Activated naive CD4-positive, alpha-beta T cell treated with anti-CD3 and anti-CD28 coated beads for 36 hours (primary cell): ENCODE measurements at places on chromosomes 3 and 15. TPM values are rescaled to one million over a fixed set of nuclear protein-coding genes. Genes with fewer than 3 reads are reported as not detected.

The TRIM42 gene
- total RNA-seq, result not detected

The SLC28A1 gene
- not detected for total RNA-seq

The KBTBD13 gene
- not detected for total RNA-seq

The LCTL gene
- not detected for total RNA-seq

The OXTR gene
- 0.74 TPM for total RNA-seq

The AQP9 gene
- not detected for total RNA-seq

The CERS3 gene
- 0.21 TPM for total RNA-seq

The CASR gene
- total RNA-seq, result not detected

The USF3 gene
- total RNA-seq, result 7.9 TPM

The MORC1 gene
- not detected for total RNA-seq

The ALG1L2 gene
- total RNA-seq, result not detected

The IL17RD gene
- total RNA-seq, result 0.02 TPM

The CKMT1B gene
- 1.0 TPM for total RNA-seq

DNA sequence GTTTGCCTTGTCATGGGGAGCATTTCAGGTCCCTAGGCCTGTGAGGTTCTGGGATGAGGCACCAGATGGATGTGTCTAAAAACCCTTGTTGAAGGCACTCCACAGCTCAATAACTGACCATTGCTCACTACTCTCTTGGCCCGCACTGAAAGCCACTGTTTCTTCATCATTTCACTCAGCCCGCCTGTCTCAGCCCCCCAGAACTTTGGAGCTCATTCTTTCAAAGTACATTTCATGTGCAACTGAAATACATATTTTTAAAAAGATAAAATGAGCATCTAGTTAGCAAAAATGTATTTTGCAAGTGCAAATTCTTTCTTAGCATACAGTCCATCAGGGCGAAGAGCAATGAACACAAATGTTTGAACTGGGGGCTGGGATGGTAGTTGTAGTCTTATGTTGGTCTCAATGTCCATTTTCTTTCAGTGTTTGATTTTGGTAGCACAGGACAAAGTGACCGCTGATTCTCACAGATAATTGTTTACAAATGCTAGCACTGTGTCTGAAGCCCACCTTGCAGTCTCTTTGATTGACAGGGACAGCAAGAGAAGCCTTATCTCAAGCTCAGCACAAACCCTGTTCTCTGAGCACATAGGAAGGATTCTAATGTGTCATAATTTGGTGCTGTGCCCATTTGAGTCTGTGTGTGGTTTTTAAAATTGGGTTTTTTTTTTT, 19.6 kb downstream of the HEMK1 start:
- H3K4me3 ChIP-seq, result peak overlapping the region; percentile 42
- H3K27ac ChIP-seq, result peak overlapping the region; percentile 99
- H3K27me3 ChIP-seq, result no peaks in the 10 kb centered on the region
- DNase-seq, result no peak
- H3K36me3 ChIP-seq, result peaks cover 15% of the 10 kb centered on the region
- peaks cover 95% of the 10 kb centered on the region for H3K4me1 ChIP-seq

GRCh38 chr3:133937756-133938601, 42.3 kb upstream of the RAB6B start:
- no peak overlapping the region for H3K4me3 ChIP-seq
- no peak for DNase-seq
- H3K4me1 ChIP-seq, result peaks cover 5% of the 10 kb centered on the region

- no peak overlapping the region for H3K4me3 ChIP-seq
- peak; percentile 21 for DNase-seq
- H3K27me3 ChIP-seq, result no peaks in the 10 kb centered on the region
- H3K4me1 ChIP-seq, result peaks cover 20% of the 10 kb centered on the region
Observed at GRCh38 chr3:107938143-107938542, 152.7 kb downstream of the CD47 start.

DNA sequence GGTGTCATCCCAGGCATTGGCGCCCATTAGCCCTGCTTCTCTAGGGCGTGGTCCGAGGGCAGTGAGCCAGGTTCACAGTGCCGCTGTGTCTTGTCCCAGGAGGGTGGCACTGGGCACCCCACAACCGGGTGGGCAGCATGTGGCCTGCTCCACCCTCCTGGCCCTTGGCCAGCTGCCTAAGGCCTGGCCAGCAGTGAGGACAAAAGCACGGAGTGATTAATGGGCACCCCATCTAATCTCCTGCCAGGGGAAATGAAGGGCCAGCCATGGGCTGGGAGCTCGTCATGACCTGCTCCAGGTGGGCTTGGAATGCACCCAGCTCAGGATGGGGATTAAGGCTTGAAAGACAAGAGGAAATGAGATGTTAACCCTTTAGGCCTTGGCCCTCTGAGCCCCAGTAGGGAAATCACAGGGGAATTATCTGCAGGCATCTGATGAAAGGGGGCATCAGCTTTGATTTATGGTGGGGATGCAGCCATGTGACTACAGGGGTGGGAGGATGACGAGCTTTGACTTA, 5.2 kb downstream of the THSD4 start:
- peaks cover 4% of the 10 kb centered on the region for H3K4me1 ChIP-seq
- H3K27me3 ChIP-seq, result peaks cover 51% of the 10 kb centered on the region
- H3K27ac ChIP-seq, result no peak overlapping the region
- no peak for DNase-seq

GRCh38 chr15:90232196-90232595, 1.5 kb downstream of the CIB1 start:
- H3K27ac ChIP-seq, result peak overlapping the region; percentile 90
- peak overlapping the region; percentile 89 for H3K4me3 ChIP-seq
- H3K27me3 ChIP-seq, result no peaks in the 10 kb centered on the region

DNA sequence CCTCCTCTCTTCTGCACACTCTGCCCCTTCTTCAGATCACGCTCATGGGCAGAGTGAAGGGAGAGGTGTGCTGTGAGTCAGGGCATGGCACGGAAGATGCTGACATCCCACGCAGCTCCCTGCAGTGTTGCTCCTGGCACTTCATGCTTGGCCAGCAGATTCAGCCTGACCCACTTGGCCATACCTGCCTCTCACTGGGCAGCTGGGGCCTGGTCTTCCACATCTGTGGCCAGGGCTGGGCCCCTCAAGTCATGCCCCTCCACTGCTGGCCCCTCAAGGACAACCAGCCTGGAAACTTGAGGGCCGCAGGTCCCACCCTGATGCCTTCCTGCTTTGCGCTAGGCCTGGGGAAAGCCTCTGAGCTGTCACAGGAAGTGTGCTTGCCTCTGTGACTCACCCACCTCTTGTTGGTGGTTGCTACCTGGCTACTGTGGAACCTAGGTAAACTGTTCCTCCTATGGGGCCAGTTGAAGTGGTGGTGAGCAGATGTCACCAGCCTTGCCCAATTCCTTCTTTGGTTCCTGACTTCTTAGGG, 48.7 kb downstream of the BSN start:
- peak overlapping the region; percentile 35 for H3K27ac ChIP-seq
- no peak overlapping the region for H3K4me3 ChIP-seq
- no peaks in the 10 kb centered on the region for H3K36me3 ChIP-seq
- peak; percentile 80 for DNase-seq

- no peak overlapping the region for H3K4me3 ChIP-seq
- no peak overlapping the region for H3K27ac ChIP-seq
- no peak for DNase-seq
- H3K4me1 ChIP-seq, result peaks cover 87% of the 10 kb centered on the region
Observed at GRCh38 chr3:16936676-16937230, 52.0 kb downstream of the PLCL2 start.

GRCh38 chr3:12959410-12959809, 113.8 kb downstream of the IQSEC1 start:
- H3K36me3 ChIP-seq, result peaks cover 4% of the 10 kb centered on the region
- H3K4me1 ChIP-seq, result peaks cover 94% of the 10 kb centered on the region
- H3K27ac ChIP-seq, result no peak overlapping the region
- H3K27me3 ChIP-seq, result no peaks in the 10 kb centered on the region
- H3K4me3 ChIP-seq, result no peak overlapping the region
- DNase-seq, result no peak

- H3K27me3 ChIP-seq, result peaks cover 7% of the 10 kb centered on the region
- H3K27ac ChIP-seq, result no peak overlapping the region
- DNase-seq, result no peak
- no peak overlapping the region for H3K4me3 ChIP-seq
- no peaks in the 10 kb centered on the region for H3K36me3 ChIP-seq
Observed at GRCh38 chr15:37876900-37877299, 57.5 kb upstream of the TMCO5A start.

DNA sequence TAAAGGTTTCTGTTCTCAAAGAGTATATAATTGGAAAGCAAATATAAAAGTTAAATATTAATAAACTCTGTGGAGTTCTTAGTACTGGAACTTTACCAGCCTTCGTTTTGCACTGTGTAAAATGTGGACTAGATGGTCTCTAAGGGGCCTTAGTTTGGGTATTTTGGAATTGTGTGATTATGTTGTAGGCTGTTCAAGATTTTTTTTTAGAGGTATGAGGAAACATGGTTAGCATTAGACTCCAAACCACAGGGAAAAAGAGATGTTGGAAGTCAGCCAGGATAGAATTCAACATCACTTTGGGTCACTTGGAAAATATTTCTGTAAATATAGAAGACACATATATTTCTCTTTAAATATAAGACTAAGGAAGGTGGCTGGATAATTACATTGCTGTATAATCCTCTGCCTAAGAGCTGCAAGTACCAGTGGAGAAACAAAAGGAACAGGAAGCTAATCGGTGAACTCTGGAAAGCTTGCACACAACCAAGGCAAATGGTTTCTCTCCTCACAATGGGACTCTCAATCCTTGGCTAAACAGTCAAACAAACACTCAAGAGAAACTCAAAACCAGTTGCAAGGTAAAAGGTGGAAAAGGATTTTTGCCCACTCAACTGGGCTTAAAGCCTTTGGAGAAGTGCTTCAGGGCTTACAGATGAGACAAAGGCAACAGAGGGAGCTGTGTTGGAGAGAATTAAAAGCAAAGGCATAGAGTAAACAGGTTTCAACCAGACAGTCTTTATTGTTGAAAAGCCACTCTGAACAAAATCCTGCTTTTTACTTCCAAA, 141.7 kb downstream of the NR1D2 start:
- no peak for DNase-seq
- H3K4me3 ChIP-seq, result no peak overlapping the region
- H3K27ac ChIP-seq, result no peak overlapping the region
- peaks cover 14% of the 10 kb centered on the region for H3K27me3 ChIP-seq
- H3K4me1 ChIP-seq, result no peaks in the 10 kb centered on the region
- peaks cover 5% of the 10 kb centered on the region for H3K36me3 ChIP-seq

- peak overlapping the region; percentile 85 for H3K4me3 ChIP-seq
- peak overlapping the region; percentile 27 for H3K27ac ChIP-seq
- no peaks in the 10 kb centered on the region for H3K36me3 ChIP-seq
- peaks cover 40% of the 10 kb centered on the region for H3K27me3 ChIP-seq
- peak; percentile 41 for DNase-seq
Observed at GRCh38 chr3:111070772-111071256, 802 bp upstream of the NECTIN3 start.

- no peak overlapping the region for H3K27ac ChIP-seq
- no peak for DNase-seq
- no peaks in the 10 kb centered on the region for H3K4me1 ChIP-seq
- H3K4me3 ChIP-seq, result no peak overlapping the region
Observed at GRCh38 chr3:148646126-148646665, 51.5 kb upstream of the AGTR1 start.

- H3K27ac ChIP-seq, result no peak overlapping the region
- no peak for DNase-seq
- no peak overlapping the region for H3K4me3 ChIP-seq
- H3K27me3 ChIP-seq, result no peaks in the 10 kb centered on the region
Observed at GRCh38 chr3:194876403-194877095, 190.9 kb downstream of the FAM43A start.
